GM04503 (cell line): ENCODE measurements at places on chromosomes 4 and X.

- no peak for DNase-seq
Observed at GRCh38 chr4:150242820-150243458, 164.7 kb downstream of the DCLK2 start.

- DNase-seq, result no peak
Observed at GRCh38 chr4:145880355-145880960, 58.2 kb downstream of the ZNF827 start.

DNA sequence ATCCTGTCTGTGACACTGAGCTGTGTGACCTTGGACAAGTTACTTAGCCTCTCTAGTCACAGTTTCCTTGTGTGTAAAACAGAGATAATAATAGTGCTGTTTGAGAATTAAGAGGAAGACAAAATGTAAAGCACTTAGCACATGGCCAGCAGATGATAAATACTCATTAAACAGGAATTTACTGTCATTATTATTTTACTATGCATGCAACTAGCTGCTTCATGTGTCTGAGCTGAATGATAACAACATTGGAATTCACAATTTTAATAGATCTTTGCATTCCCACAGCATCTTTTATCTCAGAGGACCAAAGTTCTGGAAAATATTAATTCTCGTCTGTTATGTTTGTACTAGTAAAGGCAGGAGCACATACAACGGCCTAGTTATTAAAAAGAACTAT lies 79.2 kb upstream of the TET2 start:
- DNase-seq, result no peak

- peak; percentile 54 for DNase-seq
Observed at GRCh38 chr4:73856518-73856917, 3.4 kb downstream of the PF4V1 start.

DNA sequence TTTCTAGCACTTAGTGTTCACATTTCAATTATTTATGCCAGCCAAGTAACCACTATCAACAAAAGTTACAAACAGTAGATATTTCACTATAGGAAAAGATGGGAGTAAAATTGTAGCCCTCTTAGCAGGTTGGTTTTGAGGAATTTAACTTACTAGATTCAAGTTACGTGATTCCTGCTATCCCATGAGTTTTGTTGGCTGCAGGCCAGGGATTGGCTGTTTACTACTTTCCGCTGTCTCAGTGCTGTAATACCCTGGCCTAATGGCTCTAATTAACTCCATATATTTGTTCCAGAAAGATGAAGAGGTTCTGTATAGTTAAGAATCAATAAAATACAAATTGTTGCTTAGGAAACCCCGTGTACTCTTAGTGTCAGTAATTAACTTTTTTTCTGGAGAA lies 55.5 kb upstream of the MAGED1 start:
- DNase-seq, result no peak

DNA sequence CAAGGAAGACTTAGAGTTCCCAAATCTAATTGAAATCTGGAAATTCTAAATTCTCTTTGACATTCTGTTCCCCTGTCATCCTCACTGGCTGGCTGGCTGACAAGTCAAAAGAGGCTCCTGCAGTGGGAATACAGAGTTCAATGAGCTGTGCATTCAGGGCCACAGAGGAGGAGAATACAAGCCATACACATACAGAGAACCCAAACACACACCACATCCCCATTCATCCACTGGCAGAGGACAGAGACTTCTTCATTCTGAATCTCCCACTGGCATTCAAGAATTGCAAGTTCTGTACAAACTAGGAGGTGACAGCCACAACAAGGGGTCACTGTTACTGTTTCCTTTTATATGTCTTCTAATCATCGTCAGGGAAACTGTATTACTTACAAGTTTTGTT lies 49.7 kb downstream of the SAT1 start:
- no peak for DNase-seq

DNA sequence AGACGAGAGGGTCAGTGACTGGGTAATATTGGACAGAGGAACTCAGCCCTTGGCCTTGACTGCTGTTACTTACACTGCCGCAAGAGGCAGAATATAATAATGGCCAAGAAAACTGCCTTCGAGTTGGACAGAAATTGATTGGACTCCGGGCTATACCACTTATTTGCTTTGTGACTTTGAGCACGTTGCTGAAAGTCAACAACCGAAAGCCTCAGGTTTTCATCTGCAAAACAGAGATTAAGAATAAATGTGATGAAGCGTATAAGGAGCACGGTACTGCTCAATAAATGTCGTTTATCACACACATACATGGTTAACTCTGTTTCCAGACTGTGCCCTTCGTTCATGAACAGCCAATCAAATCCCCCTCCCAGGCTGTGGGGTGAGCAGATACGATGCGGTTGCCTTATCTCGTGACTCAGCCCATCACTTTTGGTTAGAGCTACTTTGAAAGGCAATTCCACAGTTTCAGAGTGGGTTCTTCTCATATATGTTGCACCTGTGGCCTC lies 91.6 kb downstream of the TSPAN7 start:
- no peak for DNase-seq

- DNase-seq, result no peak
Observed at GRCh38 chr4:83113429-83113786, 1.1 kb downstream of the PLAC8 start.

- no peak for DNase-seq
Observed at GRCh38 chr4:15004739-15005301, 2.5 kb downstream of the CPEB2 start.

DNA sequence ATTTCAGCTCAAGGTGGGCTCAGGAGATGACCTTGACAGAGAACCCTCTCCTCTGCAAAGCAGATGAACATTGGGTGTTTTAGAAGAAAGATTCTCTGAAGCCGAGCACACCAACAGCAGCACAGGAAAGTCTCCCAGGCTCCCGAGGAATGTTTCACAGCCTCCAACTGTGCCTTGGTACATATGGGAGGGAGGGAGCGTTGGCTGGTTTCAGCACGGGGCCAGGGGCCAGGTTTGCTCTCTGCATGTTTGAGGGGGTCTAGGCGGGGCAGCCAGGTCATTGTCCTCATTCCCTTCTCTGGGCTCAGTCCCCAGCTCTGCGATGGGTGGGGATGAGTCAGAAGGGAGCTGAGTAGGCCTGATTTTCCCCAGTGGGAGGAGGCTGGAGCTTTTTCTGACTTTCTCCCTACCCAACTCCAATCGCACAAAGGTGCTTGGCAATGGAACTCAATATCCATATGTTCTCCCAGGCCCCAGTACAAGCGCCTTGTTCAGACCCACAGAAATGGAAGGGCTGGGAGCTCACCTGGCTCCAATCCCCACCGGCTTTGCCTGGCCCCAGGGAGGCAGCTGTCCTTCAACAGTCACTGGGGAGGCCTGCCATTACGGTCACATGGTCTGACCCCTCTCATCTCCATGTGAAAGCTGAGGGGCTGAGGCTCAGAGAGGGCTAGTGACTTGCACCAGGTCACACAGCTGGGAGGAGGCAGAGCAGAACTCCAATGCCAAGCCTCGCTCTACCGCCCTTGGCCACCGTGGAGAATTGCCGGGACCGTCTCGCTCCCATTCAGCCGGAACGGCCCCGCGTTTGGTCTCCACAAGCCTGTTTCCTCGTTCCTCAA lies 108.4 kb upstream of the AFAP1 start:
- no peak for DNase-seq

DNA sequence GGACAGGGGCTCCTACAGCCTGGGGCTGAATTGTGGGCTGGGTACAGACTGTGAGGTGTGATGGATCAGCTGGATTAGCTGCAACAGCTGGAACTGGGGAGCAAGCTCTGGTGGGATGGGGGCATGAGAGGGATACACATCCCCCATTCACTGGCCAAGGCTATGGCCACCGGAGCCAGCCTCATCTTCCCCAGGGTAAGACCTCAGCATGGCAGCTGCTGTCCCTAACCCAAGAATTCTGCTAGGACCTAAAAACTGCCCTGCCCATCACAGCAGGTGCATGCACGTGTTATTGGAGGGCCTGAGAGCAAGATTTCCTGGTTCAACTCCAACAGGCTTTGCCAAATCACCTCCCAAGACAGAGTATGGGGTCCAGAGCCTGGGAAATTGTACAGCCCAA lies 258.6 kb upstream of the AGTR2 start:
- DNase-seq, result no peak

DNA sequence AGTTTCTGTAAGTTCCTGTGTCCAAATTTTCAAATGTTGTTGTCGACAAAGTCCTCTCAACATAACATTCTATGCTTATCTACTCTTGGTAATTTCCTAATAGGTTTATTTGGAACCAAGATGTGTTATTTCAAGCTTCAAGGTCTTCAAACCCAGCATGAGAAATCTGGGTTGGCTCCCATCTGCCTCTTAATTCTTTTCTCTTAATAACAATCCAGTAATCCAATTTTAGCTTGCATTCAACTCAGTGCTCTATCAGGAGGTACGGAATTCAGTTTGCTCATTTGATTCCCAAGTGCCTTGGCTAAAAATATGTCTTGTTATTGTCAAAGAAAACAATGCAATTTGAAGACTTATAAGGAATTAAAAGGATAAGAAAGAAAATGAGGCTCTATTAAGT lies 235.5 kb upstream of the MID1 start:
- DNase-seq, result no peak

- DNase-seq, result no peak
Observed at GRCh38 chr4:161519611-161520010, 644.2 kb downstream of the FSTL5 start.

- DNase-seq, result peak; percentile 7
Observed at GRCh38 chrX:15564981-15565579, 35.7 kb downstream of the ACE2 start.
